ENCODE measurements at places on chromosomes 5 and 9.

- DNase-seq, result no peak
Measured at GRCh38 chr5:57650360-57651069, 167.9 kb upstream of the ACTBL2 start.

DNA sequence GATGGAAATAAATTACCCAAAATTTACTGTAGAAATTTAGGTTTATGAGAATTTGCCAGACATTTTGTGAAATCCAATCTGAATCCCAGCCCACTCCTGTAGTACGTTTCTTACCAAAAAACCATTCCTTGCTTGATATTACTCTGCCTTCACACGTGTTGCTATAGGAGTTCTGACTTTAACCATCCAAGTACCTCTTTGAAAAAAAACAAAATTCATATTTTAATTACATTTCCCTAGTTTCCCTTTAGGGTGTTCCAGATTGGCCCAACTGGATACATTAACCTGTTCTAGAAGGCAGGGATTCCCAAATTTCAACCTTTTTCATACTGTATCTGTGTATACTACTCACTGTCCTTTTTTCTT, 1.4 kb upstream of the PJA2 start:
- no peak for DNase-seq

DNA sequence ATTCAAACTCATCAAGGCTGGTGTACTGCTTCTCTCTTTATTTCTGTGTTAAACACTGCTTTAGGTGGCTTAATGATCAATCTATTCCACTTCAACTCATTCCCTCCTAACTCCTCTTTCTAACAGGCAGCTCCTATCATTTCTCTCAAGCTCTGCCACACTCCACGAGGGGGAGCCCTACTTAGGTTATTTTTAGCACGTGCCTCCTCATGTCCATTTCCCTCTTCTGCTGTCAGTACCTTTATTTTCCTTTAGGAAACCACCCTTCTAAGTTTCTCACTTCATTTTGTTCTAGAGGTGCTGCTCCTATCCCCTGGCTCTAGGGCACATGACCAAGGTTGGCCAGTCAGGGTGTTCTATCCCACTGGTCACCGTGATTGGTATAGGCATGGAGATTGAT, 6.7 kb upstream of the BRINP1 start:
- DNase-seq, result no peak

DNA sequence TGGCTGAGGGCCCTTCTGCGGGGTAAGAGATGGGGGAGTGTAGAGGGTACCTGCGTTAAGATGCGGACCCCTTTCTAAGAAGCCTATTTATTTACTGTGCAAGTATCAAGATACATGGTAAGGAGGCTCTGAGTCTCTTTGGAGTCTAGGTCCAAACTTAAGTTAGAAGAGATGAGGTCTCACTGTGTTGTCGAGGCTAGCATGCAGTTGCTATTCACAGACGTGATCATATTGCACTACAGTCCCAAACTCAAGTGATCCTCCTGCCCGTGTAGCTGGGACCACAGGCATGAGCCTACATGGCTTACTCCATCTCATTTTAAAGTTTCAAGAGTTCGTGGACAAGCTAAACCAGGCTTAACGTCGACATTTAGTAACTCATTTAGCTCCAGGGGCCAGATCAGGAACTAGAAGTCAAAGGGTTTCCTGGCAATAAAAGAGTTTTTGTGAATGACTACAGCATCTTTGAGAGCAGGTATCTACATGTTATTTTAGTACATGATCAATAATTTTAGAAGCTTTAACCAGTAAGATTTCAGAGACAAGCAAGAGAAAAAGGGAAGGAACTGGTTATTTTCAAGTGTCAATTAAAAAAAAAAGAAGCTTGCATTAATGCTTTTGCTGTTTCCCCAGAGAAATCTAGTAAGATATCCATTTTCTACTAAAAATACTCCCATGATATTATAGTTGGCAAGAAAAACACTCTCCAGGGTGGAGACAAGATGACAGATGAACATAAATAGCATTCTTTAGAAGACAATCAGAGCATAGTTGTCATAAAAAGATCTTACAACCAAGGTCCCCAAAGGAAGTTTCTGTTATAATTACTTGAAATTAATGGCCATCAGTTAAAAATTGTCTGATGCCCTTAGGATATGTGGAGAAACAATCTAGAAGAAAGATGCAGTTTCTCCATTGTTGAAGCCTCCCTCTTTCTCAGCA, 141.3 kb downstream of the SCAMP1 start:
- no peak for DNase-seq

- no peak for DNase-seq
Measured at GRCh38 chr9:8962084-8962483, 1162.5 kb upstream of the DMAC1 start.

DNA sequence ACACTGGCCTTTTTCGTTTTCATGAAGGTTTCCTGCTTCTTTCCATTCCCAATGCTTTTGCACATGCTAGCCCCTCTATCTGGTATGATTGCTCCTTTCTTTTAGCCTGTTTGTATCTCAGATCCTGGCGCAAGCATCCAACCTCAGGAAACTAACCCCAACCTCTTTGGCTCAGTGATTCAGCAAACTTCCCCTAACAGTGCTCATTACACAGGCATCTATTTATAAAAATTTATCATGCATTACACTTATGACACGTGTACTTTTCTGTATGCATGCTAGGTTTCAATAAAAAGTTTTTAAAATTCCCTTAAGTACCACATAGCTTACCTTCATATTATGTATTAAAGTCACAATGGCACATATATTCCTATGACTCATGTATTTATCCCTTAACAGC, 218.9 kb downstream of the EPB41L4A start:
- no peak for DNase-seq

- no peak for DNase-seq
Measured at GRCh38 chr5:168608386-168608785, 29.2 kb upstream of the PANK3 start.

DNA sequence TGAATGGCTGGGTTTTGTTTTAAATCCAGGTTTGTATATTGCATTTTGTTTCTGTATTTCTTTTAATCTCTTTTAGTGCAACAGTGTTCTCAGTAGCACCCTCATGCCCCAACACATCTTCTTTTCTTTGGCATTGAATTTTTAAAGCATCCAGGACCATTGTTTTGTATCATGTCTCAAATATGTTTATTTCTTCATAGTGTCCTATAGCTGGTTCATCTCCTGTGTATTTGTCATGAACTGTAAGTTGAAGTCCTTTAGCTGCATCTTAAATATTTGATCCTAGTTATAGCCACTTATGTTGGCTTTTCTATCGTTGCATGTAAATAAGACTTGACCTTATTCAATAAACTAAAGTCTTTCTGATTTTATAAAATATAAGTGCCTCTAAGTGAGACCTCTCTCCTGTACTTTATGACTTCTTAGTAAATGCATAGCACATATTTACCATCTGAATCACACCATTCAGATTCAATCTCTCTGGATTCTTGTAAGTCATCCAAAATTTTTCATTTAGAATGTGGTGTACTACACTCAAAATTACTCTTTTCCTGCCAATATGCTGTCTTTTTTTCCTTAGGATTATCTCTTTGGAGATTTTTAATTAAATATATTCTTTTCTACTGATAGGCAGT, 21.0 kb upstream of the ERCC6L2 start:
- DNase-seq, result no peak

- peak; percentile 34 for DNase-seq
Measured at GRCh38 chr9:126611592-126612325, 2.0 kb upstream of the LMX1B start.

GRCh38 chr9:136186386-136186785, 18.5 kb downstream of the LHX3 start:
- no peak for DNase-seq

DNA sequence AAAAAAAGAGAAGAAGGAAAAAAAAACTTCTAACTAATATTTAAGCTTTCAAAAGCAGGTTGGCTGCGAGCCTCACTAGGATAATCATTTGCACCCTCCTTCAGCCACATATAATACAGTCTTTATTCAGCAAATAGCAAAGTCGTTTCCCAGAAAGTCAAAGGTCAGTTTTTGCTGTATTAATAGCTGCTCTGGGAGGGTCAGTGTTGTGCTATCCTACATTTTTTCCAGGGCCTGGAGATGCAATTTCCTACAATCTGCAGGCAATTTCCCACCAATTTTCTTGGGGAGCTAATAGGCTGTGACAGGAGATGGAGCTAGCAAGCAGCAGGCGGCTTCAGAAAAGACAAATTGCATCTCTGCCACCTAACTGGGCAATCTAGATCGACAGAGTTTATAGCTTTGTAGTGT, 136.8 kb downstream of the TLE1 start:
- DNase-seq, result no peak

DNA sequence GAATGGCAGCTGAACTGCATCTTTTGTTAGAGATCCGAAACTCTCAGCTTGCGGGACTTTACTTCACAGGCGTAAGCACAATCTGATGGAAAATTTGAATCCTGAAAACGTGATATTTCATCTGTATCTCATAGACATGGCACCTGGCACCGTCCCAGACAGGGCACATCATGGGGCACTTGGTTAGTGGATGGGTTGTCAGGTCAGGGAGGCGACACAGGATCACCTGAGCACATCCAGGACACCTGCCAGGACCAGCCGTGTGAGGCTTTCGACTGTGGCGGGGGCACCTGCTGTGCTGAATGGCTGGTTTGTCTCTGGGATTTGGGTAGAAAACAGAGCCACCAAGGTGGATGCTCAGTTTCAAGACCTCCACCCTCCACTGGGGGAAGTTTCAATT, 11.3 kb upstream of the ZFP62 start:
- no peak for DNase-seq

DNA sequence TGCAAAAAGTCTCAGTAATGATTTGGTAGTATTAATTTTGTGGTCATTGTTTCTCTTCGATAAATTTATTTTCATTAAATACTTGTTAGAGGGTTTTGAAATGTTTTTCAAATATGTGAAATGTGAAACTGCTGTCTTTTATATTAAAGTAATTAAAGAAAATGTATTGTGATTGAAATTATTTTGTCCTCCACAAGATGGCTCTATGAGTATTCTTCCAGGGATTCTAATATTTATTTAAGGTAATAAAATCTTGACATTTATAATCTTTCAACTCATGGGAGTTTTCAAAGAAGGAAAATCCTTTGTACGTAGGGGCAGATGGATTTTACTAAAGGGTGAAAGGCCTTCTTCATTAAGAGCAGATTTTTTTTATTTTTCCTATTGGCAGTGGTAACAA, 19.3 kb downstream of the ISOC1 start:
- no peak for DNase-seq

GRCh38 chr9:70959366-70959765, 162.1 kb downstream of the TRPM3 start:
- no peak for DNase-seq

DNA sequence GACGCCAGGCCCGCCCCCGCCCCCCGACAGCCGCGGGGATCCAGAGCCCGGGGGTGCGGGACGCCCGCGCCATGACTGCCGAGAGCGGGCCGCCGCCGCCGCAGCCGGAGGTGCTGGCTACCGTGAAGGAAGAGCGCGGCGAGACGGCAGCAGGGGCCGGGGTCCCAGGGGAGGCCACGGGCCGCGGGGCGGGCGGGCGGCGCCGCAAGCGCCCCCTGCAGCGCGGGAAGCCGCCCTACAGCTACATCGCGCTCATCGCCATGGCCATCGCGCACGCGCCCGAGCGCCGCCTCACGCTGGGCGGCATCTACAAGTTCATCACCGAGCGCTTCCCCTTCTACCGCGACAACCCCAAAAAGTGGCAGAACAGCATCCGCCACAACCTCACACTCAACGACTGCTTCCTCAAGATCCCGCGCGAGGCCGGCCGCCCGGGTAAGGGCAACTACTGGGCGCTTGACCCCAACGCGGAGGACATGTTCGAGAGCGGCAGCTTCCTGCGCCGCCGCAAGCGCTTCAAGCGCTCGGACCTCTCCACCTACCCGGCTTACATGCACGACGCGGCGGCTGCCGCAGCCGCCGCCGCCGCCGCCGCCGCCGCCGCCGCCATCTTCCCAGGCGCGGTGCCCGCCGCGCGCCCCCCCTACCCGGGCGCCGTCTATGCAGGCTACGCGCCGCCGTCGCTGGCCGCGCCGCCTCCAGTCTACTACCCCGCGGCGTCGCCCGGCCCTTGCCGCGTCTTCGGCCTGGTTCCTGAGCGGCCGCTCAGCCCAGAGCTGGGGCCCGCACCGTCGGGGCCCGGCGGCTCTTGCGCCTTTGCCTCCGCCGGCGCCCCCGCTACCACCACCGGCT, 1.0 kb downstream of the FOXE1 start:
- no peak for DNase-seq

- no peak for DNase-seq
Measured at GRCh38 chr5:93079046-93079445, 502.0 kb downstream of the NR2F1-AS1 start.

DNA sequence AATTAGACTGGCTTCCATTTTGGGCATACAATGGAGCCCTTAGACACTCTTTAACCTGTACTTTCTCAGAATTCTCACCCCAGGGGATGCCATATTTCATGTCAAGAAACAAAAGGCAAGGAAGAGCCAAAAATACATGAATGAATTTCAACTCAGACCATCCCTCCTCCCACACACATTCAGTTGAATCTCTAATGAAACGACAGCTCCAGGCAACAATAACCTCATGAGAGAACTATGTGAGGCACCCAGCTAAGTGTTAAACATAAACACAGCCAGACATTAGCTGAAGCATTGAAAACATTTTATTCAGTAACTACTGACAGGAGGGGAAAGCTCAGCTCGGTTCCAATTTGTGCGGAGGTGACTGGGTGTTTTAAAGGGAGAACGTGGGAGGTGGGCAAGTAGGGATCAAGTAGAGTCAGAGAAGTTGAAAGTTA, 1359.1 kb upstream of the CDH9 start:
- DNase-seq, result no peak

- no peak for DNase-seq
Measured at GRCh38 chr9:2420543-2420942, 201.0 kb upstream of the VLDLR start.

DNA sequence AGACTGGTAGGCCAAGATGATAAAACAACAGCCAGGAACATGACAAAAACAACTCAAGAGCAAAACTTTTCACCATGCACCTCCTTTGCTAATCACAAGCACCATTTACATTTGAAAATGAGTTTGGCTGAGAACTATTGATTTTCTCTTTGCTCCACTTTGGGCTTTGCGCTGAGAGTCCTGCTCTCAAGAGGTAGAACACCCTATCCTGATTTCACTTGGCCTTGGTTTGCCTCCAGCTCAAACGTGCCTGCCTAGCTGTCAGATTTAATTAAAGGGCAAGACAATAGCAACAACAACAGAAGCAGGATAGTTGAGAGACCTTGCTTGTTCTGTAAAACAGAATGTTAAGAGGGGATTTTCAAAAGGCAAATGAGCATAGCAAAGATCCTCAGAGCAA, 128.2 kb upstream of the ASTN2 start:
- DNase-seq, result no peak
